ENCODE measurements at places on chromosomes 3 and 15.
A peak's percentile ranks its signal among the peaks of the same experiment; 100 is the strongest.

DNA sequence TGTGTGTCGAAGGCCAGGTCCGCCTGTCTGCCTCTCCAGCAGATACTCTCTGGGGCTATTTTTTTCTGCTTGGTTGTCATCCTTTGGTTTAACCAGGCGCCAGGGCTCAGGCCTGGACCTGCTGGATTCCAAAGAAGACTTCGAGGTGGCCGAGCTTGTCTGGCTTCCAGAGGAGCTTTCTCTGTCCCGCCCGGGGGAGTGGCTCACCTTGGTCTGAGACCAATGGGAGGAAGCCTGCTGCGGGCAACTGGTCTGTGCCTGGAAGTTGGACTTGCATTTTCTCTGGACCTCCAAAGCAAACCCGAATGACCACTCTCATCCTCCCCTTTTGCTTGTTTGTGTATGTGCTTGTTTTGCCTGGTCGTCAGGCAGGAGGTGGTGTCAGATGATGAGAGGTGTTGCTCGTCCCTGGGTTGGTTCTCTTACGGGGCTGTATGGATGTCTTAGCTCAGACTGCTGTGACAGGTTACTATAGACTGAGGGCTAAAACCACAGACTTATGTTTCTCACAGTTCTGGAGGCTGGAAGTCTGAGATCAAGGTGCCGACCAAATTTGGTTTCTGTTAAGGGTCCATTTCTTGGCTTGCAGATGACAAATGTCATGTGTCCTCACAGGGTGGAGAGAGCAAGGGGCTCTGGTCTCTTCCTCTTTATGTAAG is 19.3 kb downstream of the IGF1R start:
- DNase-seq: no peak

DNA sequence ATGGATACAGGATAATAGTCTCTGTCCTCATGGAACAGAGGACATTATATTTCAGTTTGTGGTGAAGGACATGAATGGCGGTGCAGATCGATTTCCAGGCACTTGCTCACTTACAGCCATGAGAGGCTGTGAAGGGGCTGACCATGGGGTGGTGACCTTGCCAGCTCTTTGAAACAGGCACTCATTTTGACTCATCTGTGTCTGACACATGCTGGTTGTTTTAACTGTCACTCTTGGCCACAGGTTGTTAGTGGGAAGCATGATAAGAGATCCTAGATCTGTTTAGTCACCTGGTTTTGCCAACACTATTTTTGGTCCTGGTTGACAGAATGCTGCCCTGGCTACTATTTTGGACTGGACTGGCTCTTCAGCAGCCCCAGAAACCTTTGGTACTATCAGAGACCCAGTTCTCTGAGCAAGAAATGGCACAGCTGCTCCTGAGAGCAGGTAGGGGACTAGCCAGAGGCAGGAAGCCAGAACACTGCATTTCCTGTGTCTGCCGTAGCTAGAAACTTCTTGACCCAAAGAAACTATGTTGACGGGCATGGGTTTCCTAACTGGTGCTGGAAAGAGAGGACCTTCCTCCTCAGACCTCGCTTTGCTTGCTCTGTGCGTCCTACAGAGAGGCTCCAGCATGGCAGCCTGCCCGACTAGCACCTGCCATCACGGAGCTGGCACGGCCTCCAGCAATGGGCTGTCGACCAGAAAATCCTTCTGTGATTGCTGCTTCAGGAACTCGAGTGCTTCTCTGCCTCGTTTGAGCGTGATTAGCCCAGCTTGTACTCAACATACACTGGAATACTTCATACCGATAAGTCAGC is 6.3 kb downstream of the PXYLP1 start:
- peak; percentile 56 for DNase-seq

GRCh38 chr3:47117807-47118364 is 46.0 kb downstream of the SETD2 start:
- no peak for DNase-seq

- no peak for DNase-seq
Observed at GRCh38 chr3:31758322-31758965, 222.6 kb downstream of the OSBPL10 start.

DNA sequence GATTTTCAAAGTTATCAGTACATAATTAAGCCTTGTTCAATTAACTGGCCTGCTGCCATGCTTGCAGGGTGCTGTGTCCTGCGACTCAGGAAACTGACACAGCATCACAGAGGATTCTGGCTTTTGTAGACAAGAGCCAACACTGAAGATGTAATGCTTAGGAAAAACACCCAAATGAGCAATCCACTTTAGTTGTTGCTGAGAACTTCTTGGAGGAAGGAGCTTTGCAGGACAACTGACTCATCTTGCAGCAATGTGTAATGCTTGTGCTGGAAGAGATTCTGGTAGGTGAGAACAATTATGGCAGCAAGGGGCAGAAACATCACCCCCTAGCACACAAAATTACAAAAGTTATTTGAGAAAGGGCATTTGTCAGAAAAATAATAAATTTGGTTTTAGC is 67.6 kb downstream of the NLGN1 start:
- no peak for DNase-seq

GRCh38 chr3:45966950-45967640 is 23.8 kb downstream of the CXCR6 start:
- DNase-seq: no peak

DNA sequence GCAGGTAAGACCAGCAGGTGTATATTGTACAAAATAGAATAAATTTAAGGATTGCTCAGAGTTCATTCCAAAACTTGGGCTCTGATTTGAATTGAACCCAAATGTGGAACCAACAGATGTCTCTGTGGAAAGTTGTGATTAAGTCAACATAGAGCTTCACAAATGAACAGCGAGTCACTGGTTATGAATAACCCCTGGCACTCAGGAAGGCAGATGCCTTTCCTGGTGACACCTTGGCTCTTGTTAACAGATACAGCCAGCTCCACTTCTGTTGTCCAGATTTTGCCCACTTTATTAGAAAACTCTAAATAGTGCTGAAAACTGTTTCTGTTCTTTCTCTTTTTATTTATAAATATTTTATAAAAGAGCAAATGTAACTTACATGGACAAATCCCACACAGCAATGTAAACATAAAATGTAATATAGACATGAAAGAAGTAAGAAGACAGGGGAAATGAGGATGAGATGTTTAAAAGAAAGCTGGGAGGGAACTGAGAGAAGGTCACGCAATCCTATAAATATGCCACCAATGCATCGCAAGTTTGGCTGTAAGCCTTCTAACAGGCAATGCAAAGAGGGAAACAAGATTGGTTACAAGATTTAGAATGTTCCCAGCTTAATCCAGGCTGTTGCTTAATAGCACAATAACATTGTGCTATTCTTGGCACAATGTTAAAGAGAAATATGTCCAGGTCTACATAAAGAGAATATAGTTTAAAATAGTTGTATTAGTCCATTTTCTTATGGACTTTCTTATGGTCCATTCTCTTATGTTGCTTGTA is 495.5 kb downstream of the TAFA4 start:
- no peak for DNase-seq

DNA sequence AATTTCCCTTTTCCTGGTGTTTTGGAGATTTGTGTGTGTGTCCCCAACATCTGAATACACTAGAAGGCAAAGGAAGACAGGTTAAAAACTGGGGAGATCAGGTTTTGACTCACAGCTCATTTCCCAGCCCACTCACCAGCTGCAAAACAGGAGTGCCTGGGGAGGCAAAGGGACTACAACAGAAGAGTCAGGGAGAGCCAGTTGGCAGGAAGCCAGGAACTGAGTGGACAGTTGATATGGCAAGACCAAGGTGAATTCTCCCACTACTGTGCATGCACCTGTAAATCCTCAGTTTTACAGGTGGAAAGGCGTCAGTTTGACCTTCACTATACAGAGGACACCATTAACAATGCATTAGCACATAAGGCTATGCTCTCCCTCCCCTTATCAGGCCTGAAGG is 901.5 kb upstream of the SEMA6D start:
- DNase-seq: no peak

DNA sequence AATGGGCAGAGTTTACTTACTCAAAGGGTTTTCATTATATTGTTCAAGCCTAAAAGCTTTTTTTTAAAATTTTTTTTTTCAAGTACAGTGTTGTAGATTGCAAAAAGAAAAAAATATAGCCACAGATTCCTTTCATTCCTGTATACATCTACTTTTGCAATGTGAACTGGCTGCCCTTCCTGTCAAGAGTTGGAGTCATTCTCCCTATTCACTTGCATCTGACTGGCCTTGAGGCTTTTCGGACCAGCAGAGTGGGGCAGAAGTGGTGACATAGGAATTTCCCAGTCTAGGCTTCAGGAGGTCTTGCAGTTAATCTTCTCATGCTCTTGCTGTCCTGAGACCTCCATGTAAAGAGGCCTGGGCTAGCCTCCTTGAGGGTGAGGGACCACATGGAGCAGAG is 218.3 kb upstream of the CFAP20DC start:
- DNase-seq: no peak

Measured in activated CD4-positive, alpha-beta T cell treated with anti-CD3 and anti-CD28 coated beads for 48 hours (primary cell).